ENCODE measurements at places on chromosomes 4 and X.

- DNase-seq = no peak
These were observed 108.4 kb upstream of the DIPK2B start for GRCh38 chrX:45309096-45309495.

DNA sequence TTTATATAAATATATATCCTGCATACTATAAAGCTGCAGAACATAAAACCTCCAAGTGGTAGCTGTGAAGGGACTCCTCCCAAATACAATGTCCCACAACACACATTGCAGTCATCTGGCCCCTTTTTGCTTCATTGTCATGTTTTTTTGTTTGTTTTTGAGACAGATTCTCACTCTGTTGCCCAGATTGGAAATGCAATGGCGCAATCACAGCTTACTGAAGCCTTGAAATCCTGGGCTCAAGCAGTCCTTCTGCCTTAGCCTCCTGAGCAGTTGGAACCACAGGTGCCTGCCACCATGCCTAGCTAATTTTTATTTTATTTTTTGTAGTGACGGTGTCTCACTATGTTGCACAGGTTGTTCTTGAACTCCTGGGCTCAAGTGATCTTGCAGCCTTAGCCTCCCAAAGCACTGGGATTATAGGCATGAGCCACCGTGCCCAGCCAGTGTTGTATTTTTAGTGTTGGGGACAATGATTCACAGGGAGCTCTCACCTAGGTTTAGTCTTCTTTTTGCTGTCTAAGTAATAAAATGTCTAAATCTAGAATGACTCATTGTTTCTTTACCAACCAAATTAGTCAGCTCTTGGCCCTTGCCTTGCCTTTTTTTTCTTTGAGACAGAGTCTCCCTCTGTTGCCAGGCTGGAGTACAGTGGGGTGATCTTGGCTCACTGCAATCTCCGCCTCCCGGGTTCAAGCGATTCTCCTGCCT, 24.0 kb upstream of the XIAP start:
- no peak for DNase-seq

DNA sequence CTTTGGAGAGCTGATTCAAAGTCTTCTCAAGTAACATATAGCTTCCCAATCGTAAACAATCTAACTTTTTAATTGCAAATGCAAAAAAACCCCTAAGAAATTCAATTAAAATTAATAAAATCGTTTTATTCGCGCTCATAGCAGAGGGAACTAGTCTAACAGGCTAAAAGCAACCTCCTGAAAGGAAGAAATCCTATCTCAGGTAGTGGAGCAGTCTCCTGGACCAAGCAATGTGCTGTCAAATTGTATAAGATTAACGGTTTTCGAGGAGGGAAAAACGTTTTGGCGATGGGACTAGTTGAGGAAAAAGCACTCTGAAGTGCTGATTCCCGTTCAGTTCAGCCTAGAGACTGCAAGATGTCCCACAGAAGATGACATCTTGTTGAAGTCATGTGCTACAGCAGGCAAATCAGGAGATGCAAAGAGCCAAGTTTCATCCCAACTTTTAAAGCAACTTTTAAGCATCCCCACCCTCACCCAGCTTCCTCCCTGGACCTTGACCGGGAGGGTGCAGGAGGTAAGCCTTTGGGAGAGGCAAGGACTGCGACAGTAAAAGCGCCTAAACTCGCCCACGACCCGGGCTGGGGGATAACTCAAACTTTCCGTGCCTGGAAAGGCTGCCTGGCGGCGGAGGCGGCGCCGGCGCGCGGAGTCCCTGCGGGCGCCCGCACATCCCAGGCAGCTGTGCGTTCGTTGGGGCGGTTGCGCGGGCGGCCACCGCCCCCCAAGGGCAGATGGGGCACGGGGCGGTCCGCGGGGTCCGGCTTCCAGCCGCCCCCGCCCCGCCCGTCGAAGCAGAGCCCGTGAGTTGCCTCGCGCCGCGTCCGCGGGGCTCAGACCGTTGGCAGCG, 784 bp downstream of the MAP7D3 start:
- DNase-seq = peak; percentile 6

DNA sequence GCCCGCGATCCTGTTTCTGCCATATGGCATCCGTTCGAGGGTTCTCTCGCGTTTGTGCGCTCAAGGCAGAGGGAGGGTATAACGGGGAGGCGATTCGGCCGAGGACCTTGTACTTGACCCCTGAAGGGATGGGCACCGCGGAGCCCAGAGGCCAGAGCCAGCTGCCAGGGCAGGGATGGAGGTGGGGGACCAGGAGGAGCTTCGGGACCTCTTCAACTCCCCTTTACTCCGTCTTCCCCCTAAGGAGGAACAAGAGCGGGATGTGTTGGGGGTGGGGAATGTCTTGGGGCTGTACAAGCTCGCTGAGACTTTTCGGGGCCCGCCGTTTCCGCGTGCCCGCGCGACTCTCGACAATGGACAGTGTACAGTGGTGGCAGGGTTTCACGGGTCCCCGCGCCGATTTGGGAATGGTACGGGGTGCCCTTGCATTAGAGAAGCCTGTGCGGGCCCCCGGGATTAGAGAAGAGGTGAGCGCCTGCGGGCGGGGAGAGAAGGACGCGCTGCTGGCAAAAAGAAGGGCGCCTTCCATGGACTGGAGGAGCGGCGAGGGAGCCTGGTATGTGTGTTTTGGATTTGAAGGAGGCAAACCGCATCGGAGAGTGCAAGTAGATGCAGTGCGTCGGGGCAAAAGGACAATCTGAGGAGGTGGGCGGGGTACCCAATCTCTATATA, 760 bp downstream of the UGT8 start:
- DNase-seq = no peak

GRCh38 chr4:114015444-114015899, 36.0 kb upstream of the ARSJ start:
- DNase-seq = no peak

DNA sequence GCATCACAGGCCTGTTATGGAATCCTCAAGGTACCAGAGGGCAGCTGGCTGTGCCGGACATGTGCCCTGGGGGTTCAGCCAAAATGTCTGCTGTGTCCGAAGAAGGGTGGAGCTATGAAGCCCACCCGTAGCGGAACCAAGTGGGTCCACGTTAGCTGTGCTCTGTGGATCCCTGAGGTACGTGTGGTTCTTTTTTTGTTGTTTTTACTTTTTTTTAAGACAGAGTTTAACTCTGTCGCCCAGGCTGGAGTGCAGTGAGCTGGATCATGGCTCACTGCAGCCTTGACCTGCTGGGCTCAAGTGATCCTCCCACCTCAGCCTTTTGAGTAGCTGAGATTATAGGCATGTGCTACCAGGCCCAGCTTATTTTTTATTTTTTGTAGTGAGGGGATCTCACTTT, 46.1 kb downstream of the JADE1 start:
- DNase-seq = no peak

DNA sequence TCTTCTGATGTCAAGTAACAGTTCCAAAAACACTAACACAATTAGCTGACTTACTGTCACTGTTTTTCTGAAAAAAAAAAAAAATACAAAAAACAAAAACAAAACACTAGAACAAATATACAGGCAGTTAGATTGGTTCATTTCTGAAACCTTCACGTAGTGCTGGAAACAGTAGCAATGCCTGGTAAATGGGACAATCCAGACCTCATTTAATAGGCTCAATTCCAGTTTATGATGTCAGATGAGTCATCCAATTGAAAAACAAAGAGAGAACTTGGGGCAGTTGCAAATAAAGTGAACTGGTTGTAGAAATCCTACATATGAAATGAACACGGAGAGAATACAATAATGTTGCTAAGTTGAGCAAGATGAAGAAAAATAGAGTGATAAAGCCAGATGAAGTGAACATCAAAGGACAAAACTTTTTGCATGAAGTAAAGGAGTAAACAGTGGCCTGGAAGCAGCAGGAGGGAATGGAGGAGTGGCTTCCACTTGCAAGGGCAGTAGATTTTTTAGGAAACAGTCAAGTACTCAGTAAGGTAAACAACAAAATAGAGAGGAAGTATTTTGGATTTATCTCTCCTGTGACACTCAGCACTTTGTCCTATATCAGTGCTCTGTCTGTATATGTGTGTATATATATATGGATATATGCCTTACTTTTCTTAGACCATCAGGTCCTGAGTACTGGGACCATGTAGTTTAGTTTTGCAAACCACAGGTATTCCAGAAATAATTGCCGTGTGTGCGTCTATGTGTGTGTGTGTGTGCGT, 39.3 kb upstream of the MAGEA10 start:
- no peak for DNase-seq

DNA sequence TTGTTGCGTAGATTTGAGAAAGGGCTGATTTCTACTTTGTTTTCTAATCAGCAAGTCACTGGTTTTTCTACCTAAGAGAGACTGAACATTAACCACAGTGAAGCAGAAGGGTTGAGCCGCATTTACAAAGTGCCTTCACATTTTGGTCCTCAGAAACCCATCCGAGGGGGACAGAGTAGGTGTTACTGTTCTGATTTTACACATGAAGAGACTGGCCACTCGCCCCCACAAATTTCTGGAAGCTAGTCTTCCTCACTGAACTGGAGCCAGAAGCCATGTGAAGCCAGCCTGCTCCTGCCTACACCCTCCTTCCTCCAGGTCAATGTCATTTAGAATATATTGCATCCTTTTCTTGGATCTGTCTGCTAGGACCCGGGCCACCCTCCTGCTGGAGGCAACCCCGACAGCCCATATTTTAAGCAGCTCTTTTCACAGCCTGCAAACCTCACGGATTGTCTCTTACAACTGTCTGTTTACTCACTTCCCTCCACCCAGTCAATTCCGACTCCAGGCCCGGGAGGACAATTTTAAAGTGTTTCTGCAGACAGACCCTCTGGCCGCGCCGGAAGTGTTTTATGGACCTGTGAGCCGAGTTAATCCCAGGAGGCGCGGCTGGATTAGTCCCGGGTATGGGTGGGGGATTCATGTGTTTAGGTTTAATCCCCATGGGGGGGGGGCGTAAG, 73.2 kb upstream of the BCOR start:
- DNase-seq = no peak

DNA sequence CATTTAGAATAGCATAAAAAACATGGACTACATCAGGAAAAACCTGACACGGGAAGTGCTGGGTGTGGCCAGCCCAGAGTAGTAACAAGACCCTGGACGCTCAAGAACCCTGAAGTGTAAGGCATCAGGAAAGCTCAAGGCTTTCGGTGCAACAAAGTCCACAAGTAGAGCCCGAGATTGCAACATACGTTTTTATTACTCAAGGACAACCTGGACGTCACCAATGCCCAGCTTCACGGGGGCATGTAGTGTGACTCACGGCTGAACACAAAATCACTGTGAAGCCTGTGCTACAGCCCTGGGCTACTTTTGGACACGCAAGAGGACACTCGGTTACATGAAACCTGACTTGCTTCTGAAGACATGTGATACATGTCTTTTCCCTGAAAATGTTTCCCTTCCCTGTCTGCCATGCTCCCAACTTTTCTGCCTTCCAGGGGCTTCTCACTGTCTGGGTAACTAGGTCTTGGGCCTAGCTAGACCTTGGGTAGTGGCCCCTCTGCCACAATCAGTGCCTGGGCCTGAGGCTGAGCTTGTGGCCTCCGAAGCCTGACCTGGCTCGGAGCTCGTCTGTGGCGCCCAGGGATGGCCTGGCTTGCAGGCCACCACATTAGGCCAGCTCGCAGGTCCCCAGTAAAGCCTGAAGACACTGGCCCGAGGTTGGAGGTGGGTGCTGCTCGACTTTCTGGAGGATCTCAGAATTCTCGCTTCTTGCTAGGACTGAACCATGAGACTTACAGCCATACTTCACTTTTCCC, 9.2 kb downstream of the IRAK1 start:
- no peak for DNase-seq

DNA sequence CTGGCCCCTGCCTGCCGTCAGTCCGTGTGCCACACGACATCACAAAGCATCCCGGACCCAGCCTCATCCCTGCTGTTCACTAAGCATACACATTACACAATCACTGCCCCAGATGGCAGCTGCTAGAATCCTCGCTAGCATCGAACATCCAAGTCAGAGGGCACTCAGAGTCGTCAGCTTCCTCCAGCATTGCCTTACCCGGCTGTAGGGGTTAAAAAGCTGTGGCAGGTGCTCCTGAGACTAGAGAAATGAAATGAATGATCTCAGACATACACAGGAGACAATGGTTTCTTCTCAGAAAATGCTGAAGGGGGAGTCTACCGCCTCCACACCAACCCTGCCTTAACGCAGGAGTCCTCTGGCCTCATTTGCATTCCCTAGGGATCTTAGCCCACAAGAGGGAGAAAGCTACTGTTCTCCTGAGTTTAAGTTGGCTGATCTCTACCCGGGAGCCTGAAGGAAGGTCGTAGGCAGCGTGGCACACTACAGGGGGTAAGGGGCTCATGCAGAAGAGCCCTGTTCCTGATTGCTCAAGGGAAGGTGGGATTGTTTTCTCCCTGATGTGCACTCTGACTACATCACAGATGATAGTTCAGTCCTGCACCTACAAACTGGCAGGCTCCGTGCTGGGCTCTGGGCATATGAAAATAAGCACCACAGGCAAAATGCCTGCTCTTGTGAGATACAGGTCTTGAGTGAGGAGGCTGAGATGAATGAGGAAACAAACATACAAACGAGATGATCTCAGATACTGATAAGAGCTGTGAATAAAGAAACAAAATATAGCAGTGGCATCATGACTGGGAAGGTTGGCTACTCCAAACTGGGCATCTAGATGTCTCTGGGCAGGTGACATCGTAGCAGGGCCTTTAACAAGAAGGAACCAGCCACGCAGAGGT, 2.6 kb upstream of the KIAA0232 start:
- no peak for DNase-seq

DNA sequence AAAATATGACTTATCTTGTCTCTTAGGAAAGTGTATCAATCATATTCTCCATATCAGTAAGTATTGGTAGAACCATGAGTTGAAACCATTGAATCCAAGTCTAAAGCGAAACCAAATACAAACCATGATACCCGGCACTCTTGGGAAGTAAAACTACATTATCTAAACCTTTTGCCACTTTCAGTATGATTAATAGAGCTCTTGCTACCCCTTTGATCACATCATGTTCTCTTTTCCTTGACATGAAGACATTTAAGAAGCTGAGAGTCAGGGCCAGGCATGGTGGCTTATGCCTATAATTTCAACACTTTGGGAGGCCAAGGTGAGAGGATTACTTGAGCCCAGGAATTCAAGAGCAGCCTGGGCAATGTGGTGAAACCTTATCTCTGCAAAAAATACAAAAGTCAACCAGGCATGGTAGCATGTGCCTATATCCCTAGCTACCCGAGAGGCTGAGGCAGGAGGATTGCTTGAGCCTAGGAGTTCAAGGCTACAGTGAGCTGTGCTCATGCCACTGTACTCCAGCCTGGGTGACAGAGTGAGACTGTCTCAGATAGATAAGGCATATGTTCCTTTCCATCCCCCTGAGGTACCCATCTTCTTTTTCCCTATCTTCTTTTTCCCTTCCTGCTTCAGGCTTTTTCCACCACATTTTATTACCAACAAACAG, 45.4 kb downstream of the CEP135 start:
- DNase-seq = no peak
